Tibial nerve (tissue), 4 donors: ENCODE measurements at places on chromosomes 7 and 10. TPM values are rescaled to one million over a fixed set of nuclear protein-coding genes. Genes with fewer than 3 reads are reported as not detected.

DNA sequence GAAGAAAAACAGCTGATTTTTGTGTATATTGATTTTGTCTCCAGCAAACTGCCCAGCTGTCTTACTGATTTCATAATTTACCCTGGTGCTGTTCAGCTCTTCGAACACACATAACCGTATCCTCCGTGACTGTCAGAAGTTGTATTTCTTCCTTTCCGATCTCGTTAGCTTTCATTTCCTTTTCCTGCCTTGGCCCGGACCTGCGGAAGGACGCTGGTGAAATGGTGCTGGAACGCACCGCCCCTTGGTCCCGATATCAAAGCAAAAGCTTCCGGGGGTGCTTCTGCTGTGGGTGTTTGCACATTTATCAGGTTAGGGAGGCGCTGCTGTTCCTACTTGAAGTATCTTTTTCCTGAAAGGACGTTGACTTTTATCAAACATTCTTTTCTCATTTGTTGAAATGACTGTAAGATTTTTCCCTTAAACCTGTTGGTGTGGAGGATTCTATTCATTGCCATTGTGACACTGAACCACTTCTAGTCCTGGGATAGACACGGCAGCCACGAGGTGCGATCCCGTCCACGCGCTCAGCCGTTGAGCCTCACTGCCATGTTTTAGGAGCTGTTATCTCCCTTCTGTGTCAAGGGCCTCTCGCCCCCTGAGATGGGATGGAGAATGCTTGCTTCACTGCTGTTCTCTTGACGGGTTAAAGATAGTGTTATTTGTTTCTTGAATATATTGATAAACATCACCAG, 72.6 kb downstream of the FOXL3 start:
- DNase-seq: no peak
- H3K27ac ChIP-seq: no peak overlapping the region
- no peaks in the 10 kb centered on the region for H3K4me1 ChIP-seq
- H3K36me3 ChIP-seq: no peaks in the 10 kb centered on the region
- H3K4me3 ChIP-seq: no peak overlapping the region
- no peaks in the 10 kb centered on the region for H3K27me3 ChIP-seq

DNA sequence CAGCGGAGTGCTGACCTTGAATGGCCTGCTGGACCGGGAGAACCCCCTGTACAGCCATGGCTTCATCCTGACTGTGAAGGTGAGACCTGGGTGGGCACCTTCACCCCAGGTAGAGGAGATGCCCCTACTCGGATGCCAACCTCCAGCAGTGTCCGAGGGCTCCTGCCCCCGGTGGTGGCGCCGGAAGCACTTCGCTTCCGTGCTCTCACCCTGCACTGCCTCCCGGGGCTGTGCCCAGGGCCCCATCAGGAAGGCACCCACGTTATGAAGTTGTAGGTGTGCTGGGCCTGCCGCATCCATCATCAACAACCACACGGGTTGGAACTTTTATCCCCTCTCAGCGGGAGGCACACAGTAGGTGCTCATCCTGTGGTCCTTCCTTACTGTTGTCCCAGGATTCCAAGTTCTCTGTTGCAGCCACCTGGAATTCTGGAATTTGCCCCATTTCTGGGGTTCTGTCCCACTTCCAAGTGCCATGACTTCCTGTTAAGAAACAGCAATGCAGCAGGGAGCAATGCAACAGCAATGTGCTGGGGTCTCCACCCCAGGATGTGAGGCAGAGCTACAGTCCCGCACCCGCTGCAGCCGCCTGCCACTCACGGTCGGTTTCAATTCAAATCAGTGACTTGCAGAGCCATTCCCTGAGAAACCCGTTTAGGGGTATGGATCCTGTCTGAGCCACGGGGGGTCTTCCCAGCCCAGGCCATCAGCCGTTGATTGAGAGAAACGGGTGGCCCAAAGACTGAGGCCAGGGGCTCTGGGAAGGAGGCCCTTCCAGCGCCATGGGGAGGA, 103.8 kb downstream of the C10orf105 start:
- DNase-seq: no peak
- no peaks in the 10 kb centered on the region for H3K36me3 ChIP-seq
- no peaks in the 10 kb centered on the region for H3K27me3 ChIP-seq
- peaks cover 27% of the 10 kb centered on the region for H3K4me1 ChIP-seq
- no peak overlapping the region for H3K4me3 ChIP-seq

DNA sequence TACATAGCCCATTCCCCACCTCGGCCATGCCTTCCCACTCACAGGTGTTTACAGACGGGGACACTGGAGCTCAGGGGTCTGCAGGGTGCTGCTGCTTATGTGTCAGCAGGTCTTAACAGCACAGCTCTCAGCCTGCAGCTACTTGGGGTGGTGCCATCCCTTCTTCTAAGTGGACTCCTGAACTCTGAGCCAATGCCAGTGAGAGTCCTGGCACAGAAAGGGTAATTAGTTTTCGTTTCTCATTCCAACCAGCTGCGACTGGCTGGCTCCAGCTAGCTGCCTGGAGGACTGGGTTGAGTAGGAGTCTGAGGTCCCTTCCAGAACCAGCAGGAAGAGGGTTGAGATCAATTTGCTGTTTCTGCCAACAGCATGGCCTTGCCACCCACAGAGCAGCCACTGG, 88.3 kb upstream of the AGK start:
- no peak overlapping the region for H3K27ac ChIP-seq
- DNase-seq: no peak

GRCh38 chr7:12320987-12321647, 82.5 kb downstream of the VWDE start:
- no peak overlapping the region for H3K27ac ChIP-seq
- no peak overlapping the region for H3K4me3 ChIP-seq
- no peaks in the 10 kb centered on the region for H3K4me1 ChIP-seq
- no peaks in the 10 kb centered on the region for H3K27me3 ChIP-seq
- no peaks in the 10 kb centered on the region for H3K36me3 ChIP-seq
- no peak for DNase-seq

GRCh38 chr10:102773320-102773719, 29.6 kb downstream of the WBP1L start:
- peak overlapping the region; percentile 97 for H3K27ac ChIP-seq

DNA sequence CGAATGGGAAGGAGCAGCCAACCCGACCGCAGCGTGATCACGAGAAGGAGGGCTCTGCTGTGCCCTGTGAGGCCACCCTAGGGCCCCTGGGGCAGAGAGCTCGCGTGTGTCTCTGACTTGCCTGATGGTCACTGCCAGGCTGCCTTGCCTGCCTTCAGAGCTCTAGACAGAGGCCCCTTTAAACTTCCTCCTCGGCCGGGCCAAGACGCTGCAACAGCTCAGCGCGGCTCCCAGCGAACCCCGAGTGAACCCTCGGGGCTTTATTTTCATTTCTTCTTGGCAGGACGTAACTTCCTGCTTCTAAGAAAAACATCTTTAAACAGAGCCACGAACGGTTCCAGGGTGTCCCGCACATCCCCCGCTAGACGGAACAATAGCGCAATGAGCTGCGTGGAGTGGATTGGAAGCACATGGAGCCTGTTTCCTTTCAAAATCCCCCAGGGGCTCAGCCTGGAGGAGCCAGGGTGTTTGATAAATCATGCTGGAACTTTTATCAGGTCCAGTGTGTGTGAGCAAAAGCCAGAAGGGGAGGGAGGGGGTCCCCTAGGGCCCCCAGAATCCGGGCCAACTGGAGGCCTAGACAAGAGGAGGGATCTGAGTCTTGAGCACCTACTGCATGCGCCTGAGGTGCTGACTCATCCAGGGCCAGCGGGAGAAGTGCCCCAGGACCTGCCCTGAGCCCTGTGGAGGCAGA, 134.1 kb upstream of the GDF10 start:
- H3K27ac ChIP-seq: no peak overlapping the region
- peak; percentile 56 for DNase-seq
- H3K4me1 ChIP-seq: peaks cover 14% of the 10 kb centered on the region
- peak overlapping the region; percentile 44 for H3K4me3 ChIP-seq
- no peaks in the 10 kb centered on the region for H3K27me3 ChIP-seq

The AZGP1 gene
- total RNA-seq: 182 TPM

DNA sequence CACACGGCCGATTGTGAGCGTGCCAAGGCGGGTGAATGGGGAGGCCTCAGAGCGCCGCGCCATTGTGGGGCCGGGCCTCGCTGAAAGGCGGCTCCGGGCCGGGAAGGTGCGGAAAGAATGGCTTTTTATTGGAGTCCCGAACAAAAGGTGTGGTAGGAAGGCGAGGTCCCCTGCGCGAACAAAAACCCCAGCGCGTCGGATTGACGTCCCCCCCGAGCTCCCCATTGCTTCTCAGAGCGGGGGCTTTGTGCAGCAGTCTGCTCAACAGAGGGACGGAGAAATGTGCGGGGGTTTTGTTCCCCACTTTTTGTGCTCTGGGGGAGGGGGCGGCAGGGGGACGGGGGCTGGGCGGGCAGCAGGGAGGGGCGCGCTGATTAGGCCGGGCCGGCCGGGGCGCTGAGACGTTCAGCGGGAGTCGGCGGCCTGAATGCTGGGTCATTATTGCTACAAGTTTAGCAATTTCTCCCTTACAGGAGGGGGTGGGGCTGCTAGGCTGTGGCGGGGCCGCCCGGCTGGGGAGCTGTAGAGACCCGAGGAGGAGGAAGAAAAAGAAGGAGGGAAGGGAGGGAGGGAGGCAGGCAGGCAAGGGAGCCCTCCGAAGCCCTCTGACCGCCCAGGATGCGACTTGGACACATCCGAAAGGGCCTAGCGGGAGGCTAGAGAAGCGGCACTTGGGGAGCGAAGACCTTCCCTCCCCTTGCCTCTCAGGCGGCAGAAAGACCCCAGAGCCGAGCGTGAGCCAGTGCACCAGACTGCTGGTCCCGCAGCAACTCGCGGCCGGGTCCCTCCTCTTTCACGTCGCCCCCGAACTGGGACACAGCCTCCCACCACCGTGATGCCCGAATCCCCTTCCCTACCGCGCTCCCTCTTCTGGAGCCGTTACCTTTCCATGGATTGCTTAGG, 4.6 kb downstream of the NKX2-3 start:
- no peaks in the 10 kb centered on the region for H3K36me3 ChIP-seq
- H3K27ac ChIP-seq: no peak overlapping the region
- peaks cover 6% of the 10 kb centered on the region for H3K27me3 ChIP-seq
- peak overlapping the region; percentile 37 for H3K4me3 ChIP-seq

The C10orf67 gene
- total RNA-seq: 0.44 TPM

DNA sequence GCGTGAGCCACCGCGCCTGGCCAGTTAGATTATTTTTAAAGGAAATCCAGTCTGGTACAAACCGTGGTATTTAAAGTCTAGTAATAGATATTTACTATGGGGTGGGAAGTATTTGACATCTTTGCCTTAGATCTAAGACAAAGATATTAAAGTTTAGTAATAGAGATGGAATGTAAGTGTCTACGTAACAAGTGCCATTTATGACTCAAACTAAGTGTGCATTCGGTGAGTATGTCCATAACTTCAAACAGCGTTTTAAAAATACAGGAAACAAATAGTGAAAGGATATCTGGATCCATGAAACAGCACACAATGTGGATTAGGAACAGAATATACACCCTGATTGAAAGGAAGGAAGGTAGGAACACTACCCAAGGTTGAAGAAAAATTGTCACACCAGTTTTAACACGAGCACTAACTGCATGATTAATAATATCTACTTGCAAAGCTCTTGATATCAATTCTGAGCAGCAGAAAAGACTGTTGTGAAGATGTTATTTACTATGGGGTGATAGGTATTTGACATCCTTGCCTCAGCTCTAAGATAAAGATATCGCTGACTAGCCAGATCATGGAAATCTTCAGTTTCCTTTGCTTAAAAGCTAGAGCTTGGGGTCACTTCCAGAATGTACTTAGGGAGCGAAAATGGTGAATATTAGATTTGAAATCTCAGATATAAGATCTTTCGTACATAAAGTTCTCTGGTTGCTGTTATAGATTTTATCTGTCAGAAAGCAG, 48.7 kb downstream of the EPC1 start:
- no peaks in the 10 kb centered on the region for H3K4me1 ChIP-seq
- H3K36me3 ChIP-seq: no peaks in the 10 kb centered on the region
- DNase-seq: no peak
- no peak overlapping the region for H3K4me3 ChIP-seq

DNA sequence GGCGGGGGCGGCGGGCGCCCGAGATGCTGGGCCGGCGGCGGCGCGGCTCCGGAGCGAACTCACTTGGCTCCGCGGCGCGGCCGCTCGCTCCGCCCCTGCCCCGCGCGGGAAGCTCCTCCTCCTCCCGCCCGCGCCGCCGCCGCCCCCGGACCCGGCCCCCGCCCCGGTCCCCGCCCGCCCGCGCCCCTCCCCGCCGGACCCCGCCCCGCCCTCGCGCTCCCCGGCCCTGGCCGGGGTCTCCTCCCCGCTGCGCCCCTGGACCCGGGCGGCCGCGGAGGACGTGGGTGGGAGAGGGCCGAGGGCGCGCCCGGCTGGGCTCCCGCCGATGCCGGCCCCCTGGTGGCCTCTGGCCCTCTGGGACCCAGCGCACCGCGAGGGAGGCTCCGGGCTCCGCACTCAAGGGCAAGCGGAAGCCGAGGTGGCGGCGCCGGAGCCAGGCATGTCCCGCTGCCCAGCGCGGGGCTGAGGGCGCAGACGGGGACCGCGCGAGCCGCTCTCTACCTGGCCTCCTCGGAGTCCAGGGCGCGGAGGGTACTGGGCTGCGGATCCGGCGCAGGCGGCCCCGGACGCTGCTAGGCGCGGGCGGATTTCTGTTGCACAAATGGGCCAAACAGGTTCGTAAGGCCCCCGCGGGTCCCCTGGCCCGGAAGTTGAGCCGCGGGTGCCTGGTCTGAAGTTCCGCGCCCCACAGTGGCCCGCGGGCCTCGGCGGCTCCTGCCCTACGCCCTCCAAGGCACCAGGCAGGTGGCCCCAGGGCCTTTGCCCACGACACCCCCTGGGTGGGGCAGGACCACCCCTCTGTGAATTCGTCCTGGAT, at the start of gene TCERG1L:
TCERG1L (minus strand) TSS at position 61 of the 817 bp plus-strand sequence. CDS start 86 bp downstream, outside the sequence.
- no peak within 1 kb of the TSS for H3K27ac ChIP-seq
- H3K4me1 ChIP-seq: no peaks in the 10 kb centered on the region
- no peak within 1 kb of the TSS for H3K4me3 ChIP-seq
- no peaks in the 10 kb centered on the region for H3K27me3 ChIP-seq
- DNase-seq: no peak

DNA sequence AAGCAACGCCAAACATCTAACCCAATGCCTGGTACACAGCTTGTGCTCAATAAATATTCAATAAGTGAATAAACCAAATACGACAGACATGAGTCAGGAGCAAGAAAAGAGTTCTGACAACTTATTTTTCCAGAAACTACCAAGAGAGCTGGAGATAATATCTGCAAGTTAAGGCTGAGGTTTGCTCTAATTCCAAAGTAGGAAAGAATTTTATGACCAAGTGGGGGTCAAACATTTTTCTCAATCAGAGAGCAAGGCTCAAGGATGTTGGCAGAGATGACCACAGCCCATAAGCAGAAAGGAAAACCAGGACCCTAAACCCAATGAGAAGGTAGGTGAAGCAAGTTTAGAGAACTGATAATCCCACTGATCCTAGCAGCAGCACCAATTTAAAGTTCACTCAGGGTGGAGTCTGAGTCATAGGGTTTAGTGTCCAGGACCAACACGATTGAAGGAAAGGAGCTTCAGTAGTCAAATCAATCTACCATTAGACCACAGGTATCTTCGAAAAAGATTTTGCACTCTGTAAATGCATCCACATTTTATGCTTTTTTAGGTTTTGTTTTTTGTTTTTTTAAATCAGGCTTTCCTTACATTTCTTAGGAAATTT, 49.3 kb upstream of the KCNIP2 start:
- no peaks in the 10 kb centered on the region for H3K27me3 ChIP-seq
- no peak for DNase-seq
- no peaks in the 10 kb centered on the region for H3K36me3 ChIP-seq
- H3K4me3 ChIP-seq: no peak overlapping the region

- no peak overlapping the region for H3K27ac ChIP-seq
- H3K4me1 ChIP-seq: no peaks in the 10 kb centered on the region
- no peaks in the 10 kb centered on the region for H3K36me3 ChIP-seq
- no peak overlapping the region for H3K4me3 ChIP-seq
- no peak for DNase-seq
- H3K27me3 ChIP-seq: no peaks in the 10 kb centered on the region
Observed at GRCh38 chr7:151806204-151806603, 70.7 kb downstream of the PRKAG2 start.

GRCh38 chr10:62115842-62116241, 152.8 kb downstream of the RTKN2 start:
- no peaks in the 10 kb centered on the region for H3K27me3 ChIP-seq
- H3K4me3 ChIP-seq: no peak overlapping the region
- no peaks in the 10 kb centered on the region for H3K4me1 ChIP-seq
